Posterior cingulate gyrus (tissue), 11 donors: ENCODE measurements at places on chromosomes 13 and 19.

DNA sequence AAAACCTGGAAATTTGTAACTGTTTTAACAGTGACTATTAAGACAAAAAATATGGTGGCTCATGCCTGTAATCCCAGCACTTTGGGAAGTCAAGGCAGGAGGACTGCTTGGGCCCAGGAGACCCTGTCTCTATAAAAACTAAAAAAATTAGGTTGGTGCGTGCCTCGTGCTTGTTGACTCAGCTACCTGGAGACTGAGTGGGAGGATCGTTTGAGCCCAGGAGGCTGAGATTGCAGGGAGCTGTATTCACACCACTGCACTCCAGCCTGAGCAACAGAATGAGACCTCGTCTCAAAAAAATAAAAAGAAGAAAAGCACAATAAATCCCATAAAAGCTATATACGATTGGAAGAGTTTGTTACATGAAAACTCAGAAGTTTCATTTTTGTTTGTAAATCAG is 23.7 kb downstream of the KLF5 start:
- no peak for DNase-seq

DNA sequence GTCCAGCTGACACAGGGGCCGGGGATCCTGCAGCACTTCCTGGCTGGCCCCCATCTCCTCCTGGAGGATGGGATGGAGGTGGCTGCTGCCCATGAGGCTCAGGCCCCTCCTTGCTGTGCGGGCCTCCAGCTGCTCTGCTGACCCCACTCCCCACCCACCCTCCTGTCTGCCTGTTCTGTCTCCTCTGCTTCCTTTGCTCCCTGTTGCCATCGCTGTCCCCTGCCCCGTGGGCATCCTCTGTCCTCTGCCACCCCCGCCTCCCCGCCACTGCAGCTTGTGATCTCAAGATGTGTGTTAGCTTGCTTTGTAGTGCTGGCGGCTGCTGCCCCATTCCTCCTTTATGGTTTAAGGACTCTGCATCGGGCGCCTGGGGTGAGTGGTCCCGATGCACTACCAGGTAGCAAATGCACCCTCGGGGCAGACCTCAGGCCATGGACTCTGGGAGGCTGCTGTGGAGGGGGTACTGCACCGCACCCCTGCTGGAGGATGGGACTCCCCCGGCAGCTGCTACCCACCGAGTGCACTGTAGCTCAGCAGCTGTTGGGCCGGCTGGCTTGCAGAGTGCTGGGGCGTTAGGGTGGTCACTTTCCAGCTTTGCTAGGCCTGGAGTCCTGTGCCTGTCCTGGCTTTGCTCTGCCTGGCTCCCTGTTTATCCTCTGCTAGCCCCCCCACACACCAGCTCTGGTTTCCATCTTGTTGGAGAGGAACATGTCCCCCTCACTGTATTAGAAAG is 15.8 kb upstream of the C19orf33 start:
- DNase-seq: no peak

DNA sequence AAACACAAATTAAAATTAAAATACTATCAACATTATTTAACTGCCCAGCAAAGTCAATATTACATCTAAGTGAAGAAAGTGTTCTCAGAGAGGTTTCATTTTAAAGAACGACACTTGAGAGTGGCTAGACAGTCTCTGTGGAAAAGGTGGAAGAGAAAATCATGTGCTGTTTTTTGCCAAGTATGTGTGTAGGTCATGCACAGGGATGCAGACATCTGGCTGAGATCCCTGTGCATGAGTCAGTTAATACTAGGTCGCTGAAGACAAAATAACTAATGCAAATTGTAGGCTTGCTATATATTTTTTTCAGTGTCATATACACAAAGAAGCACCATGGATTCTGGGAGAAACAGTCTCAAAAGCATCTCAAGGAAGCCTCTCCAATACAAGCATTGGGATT is 44.3 kb upstream of the ENOX1 start:
- DNase-seq: no peak

DNA sequence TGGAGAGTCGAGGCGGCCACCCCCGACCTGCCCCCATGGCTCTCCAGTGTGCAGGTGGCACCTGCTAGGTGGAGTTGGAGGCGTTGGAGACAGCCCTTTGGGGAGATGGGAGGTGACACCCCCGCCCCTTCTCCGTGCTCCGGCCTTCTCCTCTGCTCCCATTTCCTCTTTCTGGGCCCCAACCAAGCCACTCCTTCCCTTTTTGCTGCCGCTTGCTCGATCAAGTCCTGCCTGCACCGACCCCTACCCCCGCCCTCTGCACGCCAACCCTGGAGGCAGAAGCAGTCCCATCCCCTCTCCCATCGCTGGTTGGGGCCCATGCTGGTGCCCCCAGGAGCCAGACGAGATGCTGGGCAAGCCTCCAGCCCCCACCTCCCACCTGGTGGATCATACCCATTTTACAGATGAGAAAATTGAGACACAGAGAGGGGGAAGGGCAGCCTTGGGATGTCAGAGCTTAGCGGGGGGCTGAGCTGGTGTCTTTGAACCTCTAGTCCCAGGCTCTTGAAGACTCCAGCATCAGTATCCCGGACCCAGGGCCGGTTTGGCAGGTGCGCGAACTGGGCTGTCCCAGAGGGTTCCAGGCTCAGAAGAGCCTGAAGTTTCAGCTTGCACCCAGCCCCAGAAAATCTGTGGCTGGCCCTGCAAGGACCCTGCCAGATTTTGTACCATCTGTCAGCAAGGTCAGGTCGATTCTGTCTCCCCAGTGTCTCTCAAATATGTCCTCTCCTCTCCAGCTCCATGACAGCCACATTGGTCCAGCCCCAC is 10.3 kb downstream of the GNA15 start:
- no peak for DNase-seq

DNA sequence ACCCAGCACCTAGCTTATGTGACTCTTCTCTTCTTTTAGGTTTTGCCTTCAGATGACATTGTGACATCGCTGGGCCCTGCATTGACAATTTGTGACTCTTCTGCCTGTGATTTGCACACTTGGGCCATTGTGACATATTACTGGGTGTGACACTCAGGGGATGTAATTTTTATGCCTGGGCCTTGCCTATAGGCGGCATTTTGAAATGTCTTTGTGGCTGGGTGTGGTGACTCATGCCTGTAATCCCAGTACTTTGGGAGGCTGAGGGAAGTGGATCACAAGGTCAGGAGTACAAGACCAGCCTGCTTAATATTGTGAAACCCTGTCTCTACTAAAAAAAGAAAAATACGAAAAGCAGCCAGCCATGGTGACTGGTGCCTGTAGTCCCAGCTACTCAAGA is 28.4 kb upstream of the ZNF681 start:
- no peak for DNase-seq

GRCh38 chr19:53844849-53845246 is 20.7 kb upstream of the NLRP12 start:
- DNase-seq: no peak

DNA sequence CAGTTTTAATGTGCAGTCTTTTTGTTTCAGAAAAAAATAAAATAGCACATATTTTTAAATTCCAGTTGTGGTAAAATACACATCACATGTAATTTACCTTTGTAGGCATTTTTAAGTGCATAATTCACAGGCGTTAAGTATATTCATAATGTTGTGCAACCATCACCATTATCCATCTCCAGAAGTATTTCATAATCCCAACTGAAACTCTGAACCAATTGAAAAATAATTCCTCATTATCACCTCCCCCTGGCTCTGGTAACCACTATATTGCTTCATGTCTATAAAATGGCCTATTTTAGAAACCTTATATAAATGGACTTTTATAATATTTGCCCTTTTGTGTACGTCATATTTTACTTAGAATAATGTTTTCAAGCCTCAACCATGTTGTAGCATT is 756.5 kb upstream of the KLHL1 start:
- no peak for DNase-seq

DNA sequence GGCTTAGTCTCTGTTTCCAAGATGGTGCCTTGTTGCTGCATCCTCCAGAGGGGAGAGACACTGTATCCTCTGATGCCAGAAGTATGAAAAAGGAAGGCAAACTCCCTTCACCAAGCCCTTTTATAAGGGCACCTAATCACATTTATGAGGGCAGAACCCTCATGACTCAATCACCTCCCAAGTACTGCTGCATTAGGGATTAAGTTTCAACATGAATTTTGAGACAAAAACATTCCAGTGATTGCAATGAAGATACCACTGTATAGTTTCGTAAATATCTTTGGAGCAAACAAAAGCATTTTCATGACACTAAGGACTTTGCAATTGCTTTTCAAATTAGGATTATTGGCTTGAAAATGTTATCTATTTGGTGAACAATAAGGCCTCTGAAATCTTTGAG is 63.8 kb downstream of the RNF17 start:
- DNase-seq: no peak

GRCh38 chr19:42542791-42543190 is 14.5 kb upstream of the CEACAM1 start:
- no peak for DNase-seq

DNA sequence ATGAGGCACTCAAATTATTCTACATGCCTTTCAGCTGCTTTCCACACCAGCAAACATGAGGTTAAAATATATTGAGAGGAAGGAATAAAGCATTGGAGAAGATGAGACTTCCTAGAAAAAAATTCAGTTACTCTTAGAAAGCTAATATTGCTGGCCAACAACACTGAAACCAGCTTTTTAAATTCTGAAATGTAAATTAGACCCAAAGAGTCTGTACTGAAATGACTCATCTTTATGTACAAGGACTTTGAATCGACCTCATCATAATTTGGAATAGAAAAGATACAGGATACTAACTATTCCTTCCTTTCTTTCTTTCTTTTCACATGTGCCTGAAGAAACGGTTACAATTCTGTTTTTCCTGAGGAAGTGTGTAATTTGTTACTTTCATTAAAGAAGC is 6.5 kb upstream of the HSPH1 start:
- no peak for DNase-seq

DNA sequence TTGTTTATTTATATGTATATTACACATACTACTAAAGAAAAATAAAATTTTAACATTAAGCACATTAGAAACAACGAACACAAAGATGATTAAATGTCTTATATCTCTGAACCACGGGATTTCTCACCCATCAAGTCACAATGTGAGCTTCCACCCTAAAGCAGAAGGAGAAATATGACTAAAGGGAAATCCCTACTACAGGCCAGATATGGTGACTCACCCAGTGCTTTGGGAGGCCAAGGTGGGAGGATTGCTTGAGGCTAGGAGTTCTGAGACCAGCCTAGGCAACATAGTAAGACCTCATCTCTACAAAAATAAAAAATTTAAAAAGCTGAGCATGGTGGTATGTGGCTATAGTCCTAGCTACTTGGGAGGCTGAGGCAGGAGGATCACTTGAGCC is 24.6 kb downstream of the DCT start:
- DNase-seq: no peak

- no peak for DNase-seq
Measured at GRCh38 chr13:100160450-100160849, 71.6 kb downstream of the PCCA start.

- DNase-seq: peak; percentile 46
Measured at GRCh38 chr13:110581506-110582185, 20.1 kb upstream of the RAB20 start.

DNA sequence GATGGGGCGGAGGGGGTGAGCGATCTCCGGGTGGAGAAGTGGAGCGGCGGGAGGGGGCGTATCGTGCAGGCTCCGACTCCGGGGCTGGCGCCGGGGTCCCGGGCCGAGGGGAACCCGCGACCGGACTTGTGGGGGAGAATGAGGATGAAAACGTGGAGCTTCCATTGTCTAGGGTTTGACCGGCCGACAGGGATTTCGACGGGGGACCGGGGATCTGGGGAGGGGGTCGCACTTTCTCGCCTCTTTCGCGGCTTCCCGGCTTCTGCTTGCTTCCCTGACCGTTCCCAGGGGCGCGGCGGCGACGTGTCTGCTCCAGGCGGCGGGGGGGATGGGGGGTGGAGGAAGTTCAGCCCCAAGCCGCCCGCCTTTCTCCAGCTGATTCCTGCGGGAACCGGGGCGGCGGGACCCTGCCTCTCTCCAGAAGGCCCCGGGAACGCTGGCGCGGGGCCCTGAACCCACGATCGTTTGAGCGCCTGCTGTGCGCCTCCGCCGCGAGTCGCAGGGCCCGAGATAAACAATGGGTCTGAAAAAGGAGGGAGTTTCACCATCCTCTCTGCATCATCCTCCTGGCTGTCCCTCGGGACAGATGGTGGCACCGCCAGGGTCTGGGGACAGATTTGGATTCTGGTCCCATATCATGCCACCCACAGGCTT is 790 bp downstream of the TPM4 start:
- peak; percentile 48 for DNase-seq

DNA sequence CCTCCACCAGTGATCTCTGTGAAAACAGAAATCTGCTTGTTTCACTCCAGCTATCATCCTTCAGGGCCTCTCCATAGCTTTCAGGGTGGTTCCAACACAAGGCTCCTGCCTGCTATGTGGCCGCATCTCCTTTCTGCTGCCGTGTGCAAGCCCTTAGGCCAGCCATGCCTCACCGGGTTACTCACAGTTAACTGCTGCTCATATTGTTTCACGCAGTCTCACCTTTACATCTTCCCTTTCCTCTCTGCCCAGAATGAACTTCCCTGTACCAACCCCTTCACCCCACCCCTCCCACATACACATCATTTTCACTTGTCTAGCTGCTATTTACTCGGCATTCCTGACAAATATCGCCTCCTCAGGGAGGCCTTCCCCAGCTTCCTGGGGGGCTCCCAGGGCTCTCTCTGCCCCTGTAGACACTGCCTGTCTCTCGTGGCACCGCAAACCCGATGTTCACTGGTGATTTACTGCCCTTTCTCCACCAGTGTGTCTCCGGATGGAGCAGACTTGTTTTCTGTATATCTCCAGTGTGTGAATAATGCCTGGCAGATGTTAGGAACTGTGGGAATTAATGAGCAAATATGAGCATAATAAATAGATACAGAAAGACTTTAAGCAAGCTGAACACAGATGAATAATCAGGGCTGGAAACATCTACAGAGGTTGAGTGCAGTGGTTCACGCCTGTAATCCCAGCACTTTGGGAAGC is 39.3 kb upstream of the GPR183 start:
- DNase-seq: no peak

DNA sequence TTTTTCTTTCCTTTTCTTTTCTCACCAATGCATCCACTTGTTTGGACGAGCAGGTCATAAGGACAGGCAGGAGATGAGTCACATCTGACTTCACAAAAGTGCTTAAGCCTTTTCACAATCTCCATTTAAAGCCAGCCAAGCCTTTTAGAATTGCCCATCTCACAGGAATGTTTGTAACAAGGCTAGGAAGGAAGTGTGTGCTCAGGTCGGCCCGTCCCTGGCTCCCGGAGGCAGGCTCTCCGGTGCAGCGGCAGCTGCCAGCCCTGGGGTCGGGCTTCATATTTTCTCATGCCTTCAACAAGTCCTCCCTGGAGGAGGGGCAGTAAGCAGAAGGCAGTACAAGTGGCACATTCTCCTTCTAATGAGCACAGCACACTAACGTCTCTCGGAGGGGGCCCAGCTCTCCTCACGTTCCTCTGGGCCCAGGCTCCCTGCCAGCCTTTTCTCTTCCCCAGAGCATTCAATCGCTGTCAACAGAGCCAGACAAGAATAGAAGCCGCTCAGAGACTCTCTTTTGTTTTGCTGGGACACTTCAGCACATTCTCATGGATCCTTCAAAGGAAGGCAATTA is 180.5 kb downstream of the COL4A1 start:
- DNase-seq: no peak

- peak; percentile 87 for DNase-seq
Measured at GRCh38 chr19:13843104-13843921, 33.6 kb upstream of the NANOS3 start.

GRCh38 chr19:55855160-55855559 is 18.8 kb downstream of the NLRP4 start:
- no peak for DNase-seq

GRCh38 chr13:67791047-67791446 is 560.9 kb upstream of the PCDH9 start:
- DNase-seq: no peak
